ENCODE measurements at places on chromosomes 5 and 9. TPM values are rescaled to one million over a fixed set of nuclear protein-coding genes. Genes with fewer than 3 reads are reported as not detected.

Gene TYRP1
- total RNA-seq, result not detected

Gene SLC4A9
- not detected for total RNA-seq

Gene MSX2
- not detected for total RNA-seq

Gene GPR151
- total RNA-seq, result not detected

Gene OLFM1
- total RNA-seq, result not detected

GRCh38 chr5:54792611-54793404 lies 192.6 kb downstream of the ESM1 start:
- H3K27ac ChIP-seq, result peak overlapping the region; percentile 92
- peaks cover 31% of the 10 kb centered on the region for H3K4me1 ChIP-seq
- DNase-seq, result no peak
- H3K4me3 ChIP-seq, result no peak overlapping the region

DNA sequence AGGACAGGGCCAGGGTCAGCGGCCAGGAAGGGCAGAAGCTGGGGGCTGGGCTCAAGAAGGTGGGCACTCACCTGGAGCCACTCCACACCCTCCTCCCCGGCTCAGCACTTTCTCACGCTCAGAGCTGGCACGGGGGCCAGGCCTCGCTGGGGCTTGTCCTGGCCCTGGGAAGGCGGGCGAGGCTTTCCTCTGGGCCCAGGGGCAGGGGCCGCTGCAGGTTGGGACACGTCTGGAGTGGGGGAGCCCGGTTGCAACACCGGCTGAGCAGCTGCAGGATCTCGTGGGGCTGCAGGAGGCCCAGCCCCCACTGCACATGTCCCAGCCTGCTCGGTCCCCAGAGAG lies 38.9 kb upstream of the EGFL7 start:
- H3K36me3 ChIP-seq, result no peaks in the 10 kb centered on the region
- no peak overlapping the region for H3K27ac ChIP-seq
- no peaks in the 10 kb centered on the region for H3K4me1 ChIP-seq
- no peak for DNase-seq

DNA sequence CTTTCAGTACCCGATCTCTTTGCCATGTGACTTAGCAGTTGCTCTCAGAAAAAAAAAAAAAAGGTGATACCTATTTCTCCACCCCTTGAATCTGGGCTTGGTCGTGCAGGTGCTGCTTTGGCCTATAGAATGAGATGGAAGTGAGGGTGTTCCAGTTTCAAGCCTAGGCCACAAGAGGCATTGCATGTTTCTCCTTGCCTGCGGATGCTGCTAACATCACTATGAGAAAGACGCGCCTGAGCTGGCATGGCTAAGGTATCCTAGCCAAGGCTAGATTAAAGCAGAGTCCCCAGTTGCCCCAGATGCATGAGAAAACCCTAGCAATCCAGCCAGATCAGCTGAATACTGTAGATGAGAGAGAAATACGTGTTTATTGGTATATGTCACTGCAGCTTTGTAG lies 14.7 kb upstream of the CSF1R start:
- H3K4me3 ChIP-seq, result no peak overlapping the region
- no peaks in the 10 kb centered on the region for H3K36me3 ChIP-seq
- peaks cover 6% of the 10 kb centered on the region for H3K27me3 ChIP-seq
- no peak overlapping the region for H3K27ac ChIP-seq

DNA sequence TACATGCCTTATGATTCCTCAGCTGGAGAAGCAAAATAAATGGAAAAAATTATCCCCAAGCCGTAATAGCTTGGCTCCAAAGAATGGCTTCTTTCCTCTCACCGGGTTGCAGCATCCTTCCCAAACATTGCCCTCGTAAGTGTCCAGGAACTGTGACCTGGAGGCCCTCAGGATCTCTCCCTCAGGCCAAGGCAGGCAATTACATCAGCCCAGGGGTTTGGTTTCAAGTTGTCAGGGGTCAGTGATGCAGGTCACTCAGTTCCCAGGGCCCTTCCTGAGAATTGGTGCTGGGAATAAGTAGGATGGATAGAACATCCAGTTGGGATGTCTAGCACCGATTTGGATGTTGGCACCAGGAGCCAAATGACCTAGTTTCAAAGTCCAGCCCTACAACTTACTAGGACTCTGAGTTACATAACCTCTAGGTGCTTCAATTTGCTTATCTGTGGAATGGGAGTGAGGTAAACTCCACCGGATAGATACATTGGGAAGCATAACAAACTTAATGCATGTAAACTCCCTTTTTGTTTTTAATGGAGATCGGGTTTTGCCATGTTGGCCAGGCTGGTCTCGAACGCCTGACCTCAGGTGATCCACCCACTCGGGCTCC lies 133.5 kb upstream of the DAP start:
- no peak for DNase-seq
- H3K4me3 ChIP-seq, result no peak overlapping the region
- H3K27ac ChIP-seq, result no peak overlapping the region
- no peaks in the 10 kb centered on the region for H3K27me3 ChIP-seq

Measured in activated naive CD8-positive, alpha-beta T cell treated with anti-CD3 and anti-CD28 coated beads for 36 hours (primary cell).